Prostate gland (tissue), 2 donors: ENCODE measurements at places on chromosomes 3 and 15. TPM values are rescaled to one million over a fixed set of nuclear protein-coding genes. Genes with fewer than 3 reads are reported as not detected.

DNA sequence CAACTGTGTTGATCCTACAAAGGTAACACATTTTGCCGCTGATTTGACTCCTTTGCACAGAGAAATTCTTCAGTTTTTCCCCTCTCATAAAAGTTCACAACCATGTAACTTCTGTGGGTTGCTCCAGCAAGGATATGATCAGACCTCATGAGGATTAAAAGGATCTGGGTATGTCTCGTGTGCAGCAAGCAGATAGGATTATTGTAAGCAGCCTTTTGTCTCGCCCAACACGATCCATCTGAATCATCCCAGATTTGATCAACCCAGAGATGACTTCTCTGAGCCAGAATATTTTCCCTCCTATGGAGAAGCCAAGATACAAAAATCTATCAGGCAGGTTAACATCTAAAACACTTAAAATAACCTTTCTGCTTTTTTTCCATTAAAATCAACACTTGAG lies 12.8 kb upstream of the BNIP2 start:
- no peak for DNase-seq

GRCh38 chr3:45127130-45127822 lies 18.9 kb downstream of the CDCP1 start:
- no peak for DNase-seq

Gene PIERCE2
- 4.6 TPM for total RNA-seq

GRCh38 chr15:69500339-69500738 lies 47.7 kb downstream of the RPLP1 start:
- DNase-seq = no peak

Gene CLDN18
- not detected for total RNA-seq
